Eye (tissue), 1 donor: ENCODE measurements at places on chromosomes 3 and 15.

GRCh38 chr3:157128771-157129681 lies 30.9 kb downstream of the CCNL1 start:
- DNase-seq: peak; percentile 56

DNA sequence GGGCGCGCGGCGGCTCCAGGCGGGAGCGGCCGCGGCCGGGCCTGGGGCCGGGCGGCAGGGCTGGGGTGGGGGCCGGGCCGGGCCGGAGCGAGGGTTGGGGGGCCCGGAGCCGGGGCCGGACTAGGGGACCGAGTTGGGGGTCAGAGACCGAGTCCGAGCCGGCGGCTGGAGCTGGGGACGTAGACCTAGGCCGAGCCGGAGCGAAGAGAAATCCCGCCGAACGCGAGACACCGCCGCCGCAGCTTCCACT lies 37.3 kb downstream of the HMCES start:
- no peak for DNase-seq

DNA sequence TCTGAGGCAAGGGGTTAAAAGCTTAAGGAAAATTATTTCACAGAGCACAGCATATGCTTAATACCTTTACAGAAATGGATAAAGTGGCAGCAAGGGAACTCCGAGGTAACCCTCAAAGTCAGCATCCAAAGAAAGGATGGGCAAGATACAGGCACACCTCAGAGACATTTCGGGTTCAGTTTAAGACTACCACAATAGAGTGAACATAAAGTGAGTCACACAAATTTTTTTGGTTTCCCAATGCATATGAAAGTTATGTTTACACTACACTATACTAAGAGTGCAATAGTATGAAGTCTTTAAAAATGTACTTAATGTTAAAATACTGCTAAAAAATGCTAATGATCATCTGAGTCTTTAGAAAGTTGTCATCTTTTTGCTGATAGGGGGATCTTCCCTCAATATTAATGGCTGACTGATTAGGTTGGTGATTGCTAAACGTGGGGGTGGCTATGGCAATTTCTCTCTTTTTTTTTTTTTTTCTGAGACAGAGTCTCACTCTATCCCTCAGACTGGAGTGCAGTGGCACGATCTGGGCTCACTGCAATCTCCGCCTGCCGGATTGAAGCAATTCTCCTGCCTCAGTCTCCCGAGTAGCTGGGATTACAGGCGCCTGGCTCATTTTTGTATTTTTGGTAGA lies 10.0 kb downstream of the UBR1 start:
- no peak for DNase-seq

DNA sequence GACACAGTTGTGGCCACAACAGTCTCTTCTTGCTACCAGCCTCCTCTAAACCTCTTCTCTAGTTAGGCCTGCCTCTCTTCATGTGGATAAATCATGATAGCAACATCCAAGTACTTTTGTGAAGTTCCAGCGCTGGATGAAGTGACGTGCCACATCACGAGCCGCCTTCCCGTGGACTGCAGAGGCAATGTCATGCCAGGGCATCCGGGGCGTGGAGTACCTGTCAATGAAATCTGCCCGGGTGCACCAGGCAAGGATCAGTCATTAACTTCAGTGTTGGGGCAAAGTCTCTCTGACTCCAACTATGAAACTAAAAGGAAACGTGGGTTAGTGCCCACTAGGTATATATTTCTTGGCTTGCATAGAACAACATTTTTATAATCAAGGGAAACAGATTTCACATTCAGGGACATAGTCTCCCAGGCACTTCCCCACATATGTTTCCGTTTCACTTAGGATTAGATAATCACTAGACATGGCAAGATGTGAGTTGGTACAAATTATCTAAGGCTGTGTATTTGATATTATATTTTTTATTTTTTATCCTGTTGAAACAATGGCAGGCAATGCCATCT lies 133.6 kb downstream of the PLD1 start:
- DNase-seq: no peak

GRCh38 chr15:47929138-47929803 lies 191.5 kb upstream of the SLC24A5 start:
- no peak for DNase-seq

DNA sequence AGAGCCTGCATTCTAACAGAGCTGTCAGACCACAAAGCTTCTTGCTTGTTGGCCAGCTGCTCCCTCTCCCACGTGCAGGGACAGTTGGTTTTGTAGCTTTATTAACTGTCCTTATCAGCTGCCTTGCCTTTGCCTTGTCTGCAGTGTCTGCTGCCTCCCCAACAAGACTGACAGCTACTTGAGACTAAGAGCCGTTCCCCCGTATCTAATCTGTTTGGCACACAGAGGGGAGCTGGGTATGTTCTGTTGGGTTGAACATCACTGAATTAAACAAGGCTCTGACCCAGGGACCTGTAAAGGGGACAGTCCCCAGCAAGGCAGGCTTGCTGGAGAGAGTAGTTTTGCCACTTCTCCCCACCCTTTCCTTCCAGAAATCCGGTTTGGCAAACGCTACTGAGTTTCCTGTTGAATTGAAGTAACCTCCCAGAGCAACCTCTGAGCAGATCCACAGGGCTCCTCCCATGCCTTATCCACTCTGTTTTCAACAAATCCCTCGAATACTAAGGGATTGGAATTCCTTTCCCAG lies 116.1 kb downstream of the ANP32A start:
- peak; percentile 38 for DNase-seq

GRCh38 chr15:67472957-67473356 lies 48.0 kb upstream of the C15orf61 start:
- no peak for DNase-seq

DNA sequence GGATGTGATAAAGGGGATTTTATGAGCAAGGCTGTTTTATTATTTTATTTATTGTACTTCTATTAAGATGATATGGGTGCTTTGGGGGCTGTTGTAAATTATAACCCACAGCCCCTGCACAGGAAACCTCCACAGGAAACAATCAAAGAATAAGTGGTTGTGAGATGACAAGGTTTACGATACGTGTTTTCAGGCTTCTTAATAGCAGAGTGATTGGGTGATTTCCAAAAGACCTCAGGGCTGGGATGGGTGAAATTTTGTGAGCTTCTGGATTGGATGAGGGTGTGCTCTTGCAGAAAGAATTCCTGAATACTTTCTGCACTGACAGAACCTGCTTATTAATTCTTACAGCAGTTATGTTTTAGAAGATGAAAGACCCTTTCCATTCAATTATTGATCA lies 21.4 kb downstream of the CHL1 start:
- DNase-seq: no peak
